Left kidney (tissue), 8 donors: ENCODE measurements at places on chromosomes 7 and 10. TPM values are rescaled to one million over a fixed set of nuclear protein-coding genes. Genes with fewer than 3 reads are reported as not detected.

DNA sequence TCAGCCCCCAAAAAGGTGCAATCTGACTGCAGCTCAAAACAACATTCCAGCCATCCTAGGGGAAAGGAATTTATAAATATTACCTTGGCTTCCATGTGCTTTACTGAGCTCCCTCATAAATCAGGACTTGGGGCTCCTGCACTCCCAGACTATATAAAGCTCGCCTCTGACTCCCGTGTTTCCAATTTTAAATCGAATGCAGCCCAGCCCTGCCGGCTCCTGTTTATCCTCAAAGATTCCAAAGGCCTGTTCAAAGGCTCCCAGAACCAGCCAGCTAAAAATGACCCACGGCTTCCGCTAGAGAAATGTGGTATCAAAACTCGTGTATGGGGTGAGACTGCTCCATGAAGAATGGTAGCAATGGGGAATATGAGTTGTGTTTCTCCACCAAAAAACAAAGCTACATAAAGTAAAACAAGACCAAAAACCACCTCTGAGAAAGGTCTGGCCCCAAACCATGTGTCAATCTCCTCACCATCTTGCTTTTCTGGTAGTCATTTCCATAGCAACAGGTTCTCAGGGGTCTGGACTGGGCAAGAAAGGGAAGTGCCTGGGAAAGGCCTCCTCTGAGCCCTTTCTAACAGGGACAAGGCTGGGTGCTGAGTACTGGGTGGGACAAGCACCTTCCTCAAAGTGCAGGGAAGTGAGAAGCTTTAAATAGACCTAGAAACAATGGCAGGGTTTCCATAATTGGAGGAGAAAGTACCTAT is 5.1 kb downstream of the CALML3 start:
- no peak for DNase-seq

GRCh38 chr10:99115703-99116102 is 119.9 kb downstream of the HPSE2 start:
- no peak for DNase-seq

DNA sequence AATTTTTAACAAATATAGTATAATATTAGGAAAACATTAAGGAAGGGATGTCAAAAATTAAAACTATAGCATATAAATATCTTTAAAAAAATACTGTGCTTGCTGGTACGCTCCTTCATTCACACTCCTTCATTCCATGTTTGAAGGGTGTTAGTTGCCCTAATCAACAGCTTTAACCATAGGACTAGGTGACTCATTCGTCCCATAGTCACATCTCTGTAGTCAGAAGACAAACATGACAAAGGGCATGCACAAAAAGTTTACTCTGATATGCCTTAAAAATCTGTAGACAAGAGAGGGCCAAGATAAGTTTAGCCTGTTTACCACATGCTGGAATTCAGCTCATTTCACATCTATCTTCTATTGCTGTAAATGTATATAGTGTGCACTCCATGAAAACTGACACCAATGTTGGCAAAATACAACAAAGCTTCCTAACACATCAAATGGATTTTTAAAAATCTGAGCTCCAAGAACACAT is 646 bp downstream of the FAM13C start:
- DNase-seq, result no peak

- no peak for DNase-seq
Measured at GRCh38 chr7:114759347-114760062, 162.4 kb upstream of the MDFIC start.

DNA sequence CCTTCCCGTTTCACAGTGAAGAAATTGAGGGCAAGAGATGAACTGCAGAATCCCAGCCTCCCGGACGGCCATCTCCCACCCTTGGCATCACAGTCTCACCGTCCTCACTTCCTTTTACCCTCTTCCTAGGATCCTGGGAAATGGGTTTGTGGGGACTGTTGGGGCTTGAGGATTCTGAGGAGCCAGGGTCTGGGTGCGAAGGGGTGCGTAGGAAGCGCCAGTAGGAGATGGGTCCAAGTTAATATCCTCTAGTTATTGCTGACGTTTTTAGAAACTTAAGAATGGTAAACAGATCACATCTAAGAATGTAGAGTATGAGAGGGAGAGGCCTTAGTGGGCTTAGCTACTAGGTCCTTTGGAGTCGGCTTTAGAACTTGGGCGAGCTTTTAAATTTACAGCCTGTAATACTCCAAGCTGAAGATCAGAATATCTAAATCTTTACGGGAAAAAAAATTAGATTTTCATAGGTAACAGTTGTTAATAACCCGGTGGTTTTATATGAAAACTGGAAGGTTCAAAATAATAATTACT is 696 bp downstream of the MALSU1 start:
- no peak for DNase-seq

DNA sequence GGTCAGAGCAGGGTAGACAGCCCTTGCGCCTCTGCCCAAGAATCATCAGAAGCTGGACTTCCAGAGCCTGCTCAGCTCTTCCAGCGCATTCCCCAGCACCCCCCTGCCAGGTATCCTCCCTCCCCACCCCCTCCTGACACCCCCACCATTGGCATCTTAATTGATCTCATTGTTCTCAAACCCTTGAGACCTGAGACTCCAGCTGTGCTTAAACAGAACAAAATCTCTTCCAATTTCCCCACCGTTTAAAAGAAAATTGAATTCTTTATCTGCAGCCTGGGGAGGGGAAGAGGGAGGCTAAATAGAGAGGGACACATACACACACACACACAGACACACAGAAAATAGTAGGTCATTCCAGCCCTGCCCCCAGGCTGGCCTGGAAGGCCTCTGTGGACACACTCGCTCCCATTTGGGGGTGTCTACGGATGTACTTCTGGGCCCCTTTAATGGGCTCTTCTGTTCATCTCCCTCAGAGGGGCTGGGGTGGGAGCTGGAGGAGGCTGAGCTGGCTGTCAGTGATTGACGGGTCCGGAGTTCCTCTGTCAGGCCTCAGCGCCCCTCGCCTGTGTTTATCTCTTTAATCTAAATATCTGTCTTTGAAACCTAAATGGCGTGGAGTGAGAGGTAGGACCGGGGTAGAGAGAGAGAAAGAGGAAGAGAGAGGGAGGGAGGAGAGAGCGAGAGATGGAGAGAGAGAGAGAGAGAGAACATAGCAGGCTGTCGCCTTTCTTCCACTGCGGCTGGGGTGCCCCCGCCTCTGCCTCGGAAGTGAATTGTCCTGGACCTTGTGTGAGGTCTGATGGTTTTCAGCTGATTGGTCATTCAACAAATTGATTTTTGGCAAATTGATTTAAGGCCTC is 61.7 kb downstream of the C10orf105 start:
- DNase-seq, result no peak

Gene DENND2A
- polyA plus RNA-seq, result 35.5 TPM

GRCh38 chr10:22615819-22616499 is 98.4 kb downstream of the PIP4K2A start:
- DNase-seq, result no peak

DNA sequence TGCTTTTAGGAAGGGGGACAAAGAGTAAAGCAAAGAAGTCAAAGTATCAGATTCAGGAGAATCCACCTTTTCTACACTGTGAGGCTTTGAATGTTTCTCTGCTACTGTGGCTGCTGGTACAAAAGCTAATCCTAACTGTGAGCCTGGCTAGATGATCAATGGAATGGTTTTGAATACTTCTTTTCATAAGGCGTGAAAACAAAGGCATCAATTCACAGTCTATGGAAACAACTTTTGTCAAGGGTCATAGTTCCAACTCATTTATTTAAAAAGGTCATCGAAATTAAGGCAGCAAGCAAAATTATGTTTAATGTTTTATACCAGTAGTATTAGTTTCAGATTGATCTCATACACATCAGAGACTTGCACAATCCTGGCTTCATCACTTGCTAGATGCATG is 118.1 kb downstream of the CTTNBP2 start:
- DNase-seq, result no peak

DNA sequence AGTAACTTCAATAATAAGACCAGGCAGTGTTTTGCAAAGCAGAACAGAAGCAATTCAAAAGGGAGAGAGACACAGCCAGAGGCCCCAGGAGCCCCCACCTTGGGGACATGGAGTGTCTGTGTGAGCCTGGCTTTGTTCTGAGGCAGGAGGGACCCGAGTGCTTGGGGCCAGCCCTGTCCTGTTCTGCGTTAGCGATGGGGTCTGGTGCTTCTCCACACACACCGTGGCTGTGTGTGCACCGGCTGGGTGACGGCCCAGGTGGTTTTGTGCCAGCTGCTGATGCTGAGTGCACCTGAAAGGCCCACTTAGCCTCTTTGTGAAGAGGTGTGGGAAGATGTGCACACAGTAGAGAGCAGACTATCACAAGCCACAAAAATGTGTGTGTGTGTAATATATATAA is 468.9 kb downstream of the DNAJB6 start:
- DNase-seq, result no peak

DNA sequence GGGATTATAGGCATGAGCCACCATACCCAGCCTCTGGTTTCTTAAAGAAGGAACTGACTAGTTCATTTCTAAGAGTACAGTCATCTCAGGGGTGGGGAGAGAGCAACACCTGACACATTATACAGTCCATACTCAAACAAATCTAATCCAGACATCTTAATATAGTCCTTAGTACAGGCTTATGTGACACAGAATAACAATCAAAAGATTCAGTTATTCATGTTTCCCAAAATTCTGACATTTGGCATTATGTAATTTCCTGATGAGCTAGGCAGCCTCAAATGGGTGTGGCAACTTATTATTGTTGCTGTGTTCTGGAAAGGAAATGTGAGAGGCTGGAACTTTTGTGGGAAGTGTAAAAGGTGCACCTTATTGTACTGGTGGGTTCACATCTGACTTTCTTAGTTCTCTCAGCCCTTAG is 116.3 kb downstream of the WDFY4 start:
- DNase-seq, result no peak

DNA sequence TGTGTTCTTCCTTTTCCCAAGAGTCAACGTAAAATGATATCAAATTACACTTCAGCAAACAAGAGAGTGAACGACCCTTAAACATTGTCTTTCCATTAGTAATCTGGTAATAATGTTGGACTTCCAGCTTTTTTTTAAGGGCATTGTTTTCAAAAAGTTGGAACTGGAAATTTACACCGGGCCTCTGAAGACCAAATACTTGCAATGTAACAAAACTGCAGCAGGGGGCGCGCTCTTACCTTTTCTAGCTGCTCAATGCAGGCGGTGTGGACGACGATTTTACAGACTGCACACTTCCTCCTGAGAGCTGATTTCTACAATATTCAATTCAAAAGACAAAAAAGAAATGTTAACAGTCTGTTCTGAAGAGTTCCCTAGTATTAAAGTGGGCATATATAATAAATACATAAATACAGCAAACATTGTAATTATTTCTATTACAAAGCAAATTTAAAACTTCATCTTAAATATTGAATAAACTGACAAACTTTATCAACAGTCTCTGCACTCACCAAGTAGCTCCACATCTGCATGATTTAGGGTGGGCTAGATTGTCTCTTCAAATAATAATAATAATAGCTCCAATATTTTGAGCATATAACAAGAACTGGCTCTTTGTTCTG is 190.4 kb downstream of the DGKI start:
- peak; percentile 78 for DNase-seq

- no peak for DNase-seq
Measured at GRCh38 chr10:28991333-28992270, 297.3 kb upstream of the LYZL1 start.

Gene HOXA5
- 76.0 TPM for polyA plus RNA-seq

- no peak for DNase-seq
Measured at GRCh38 chr7:54729107-54729506, 29.9 kb downstream of the SEC61G start.

Gene ITGA8
- polyA plus RNA-seq, result 47.7 TPM

DNA sequence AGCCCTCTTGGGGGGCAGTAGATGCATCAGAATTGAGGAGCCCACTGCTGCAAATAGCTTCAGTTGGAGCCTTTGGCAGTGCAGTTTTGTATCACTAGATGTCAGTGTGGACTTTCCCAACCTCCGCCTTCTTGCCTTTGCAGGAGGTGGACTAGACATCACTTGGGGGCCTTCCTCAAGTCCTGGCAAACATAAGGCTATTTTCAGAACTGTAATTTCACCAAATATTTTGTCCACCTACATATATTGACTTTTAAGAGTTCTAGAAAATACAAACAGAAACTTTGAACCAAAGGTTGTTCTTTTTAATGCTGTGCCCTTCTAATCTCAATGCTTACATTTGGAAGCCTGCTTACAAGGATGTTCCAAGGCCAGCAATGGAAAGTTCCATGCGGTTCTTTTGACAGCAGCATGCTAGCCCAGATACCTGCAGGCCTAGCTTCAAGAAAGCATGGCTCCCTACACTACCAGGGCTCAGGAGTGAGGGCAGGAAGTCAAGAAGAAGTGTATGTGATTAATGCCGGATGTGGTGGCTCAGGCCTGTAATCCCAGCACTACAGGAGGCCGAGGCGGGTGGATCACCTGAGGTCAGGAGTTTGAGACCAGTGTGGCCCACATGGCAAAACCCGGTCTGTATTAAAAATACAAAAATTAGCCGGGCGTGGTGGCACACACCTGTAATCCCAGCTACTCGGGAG is 8.0 kb upstream of the ZNRF2 start:
- DNase-seq, result no peak

DNA sequence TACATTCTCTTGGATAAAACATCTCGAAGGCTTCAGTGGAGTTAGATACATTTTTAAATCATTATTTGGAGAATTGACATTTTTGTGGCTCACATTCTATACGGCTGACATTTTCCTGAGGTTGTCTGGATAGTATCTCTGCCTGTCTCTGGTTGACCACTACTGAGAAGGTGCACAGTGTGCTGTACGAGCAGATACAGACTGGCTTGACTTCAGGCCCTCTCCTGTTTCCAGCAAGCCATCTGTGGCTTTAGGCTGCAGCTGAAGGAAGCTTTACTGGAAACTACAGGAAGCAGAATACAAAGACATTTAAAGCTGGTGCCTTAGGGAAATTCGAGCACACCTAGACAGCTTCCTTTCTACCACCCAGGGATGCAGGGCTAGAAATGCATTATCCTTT is 39.3 kb upstream of the RSU1 start:
- DNase-seq, result no peak

DNA sequence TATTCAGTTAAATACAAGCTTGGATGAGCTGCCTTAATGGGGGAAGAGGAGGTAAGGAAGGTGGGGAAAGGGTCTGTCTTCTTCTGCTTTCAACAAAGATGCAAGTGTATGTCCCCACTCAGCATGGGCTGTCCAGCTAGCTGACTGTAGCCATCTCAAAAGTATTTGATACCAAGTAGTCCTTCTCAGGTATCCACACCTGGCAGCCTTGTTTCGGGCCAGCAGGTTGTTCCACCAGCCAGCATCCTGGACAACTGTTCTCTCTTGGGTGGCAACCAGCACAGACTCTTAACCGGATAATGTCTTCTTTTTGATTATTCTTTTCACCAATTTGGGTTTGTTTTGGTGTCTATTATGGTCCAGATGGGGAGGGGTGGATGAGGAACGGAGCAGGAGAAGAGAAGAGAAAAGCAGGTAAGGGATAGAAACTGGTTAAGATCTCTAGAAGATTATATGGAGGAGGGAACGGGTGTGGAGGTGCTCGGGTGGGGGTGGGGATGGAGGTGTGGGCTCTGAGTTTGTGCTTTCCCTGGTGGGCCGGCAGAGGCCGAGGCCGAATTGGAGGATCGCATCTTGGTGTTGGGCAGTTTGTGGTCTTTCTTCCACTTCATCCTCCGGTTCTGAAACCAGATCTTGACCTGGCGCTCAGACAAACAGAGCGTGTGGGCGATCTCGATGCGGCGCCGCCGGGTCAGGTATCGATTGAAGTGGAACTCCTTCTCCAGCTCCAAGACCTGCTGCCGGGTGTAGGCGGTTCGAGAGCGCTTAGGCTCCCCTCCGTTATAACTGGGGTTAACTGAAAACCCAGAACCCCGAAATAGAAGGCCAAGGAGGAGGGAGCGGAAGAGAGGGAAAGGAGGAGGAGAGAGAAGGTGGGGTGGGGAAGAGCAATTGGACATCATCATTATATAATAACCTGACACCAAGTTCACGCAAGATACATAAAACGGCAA is 1.5 kb downstream of the HOXA4 start:
- DNase-seq, result no peak

GRCh38 chr10:113326160-113327111 is 226.4 kb upstream of the HABP2 start:
- DNase-seq, result no peak

Gene DDC
- 76.2 TPM for polyA plus RNA-seq
